ENCODE measurements at places on chromosomes 5 and 9. TPM values are rescaled to one million over a fixed set of nuclear protein-coding genes. Genes with fewer than 3 reads are reported as not detected.

Gene AHRR
- 55.8 TPM for total RNA-seq

Gene RLN1
- not detected for total RNA-seq

Gene STOML2
- 232 TPM for total RNA-seq

Gene ANKDD1B
- total RNA-seq = not detected

Gene PCDHGB1
- total RNA-seq = 1.8 TPM

Gene SPATA31C1
- total RNA-seq = not detected

Gene CBY3
- total RNA-seq = 0.29 TPM
